Astrocyte (in vitro differentiated cells and primary cell): ENCODE measurements at places on chromosomes 3 and 15.

- H3K27me3 ChIP-seq = no peaks in the 10 kb centered on the region
- no peak for DNase-seq
- H3K27ac ChIP-seq = no peak overlapping the region
- H3K36me3 ChIP-seq = peaks cover 3% of the 10 kb centered on the region
- no peaks in the 10 kb centered on the region for H3K4me1 ChIP-seq
Observed at GRCh38 chr15:75214293-75215096, 12.8 kb downstream of the C15orf39 start.

GRCh38 chr15:97037080-97037479, 706.6 kb downstream of the NR2F2 start:
- H3K27me3 ChIP-seq = no peaks in the 10 kb centered on the region
- peak; percentile 39 for DNase-seq
- no peaks in the 10 kb centered on the region for H3K36me3 ChIP-seq
- H3K27ac ChIP-seq = no peak overlapping the region
- peaks cover 3% of the 10 kb centered on the region for H3K4me1 ChIP-seq
- no peak overlapping the region for H3K4me3 ChIP-seq

- DNase-seq = no peak
- H3K4me1 ChIP-seq = no peaks in the 10 kb centered on the region
- no peak overlapping the region for H3K27ac ChIP-seq
- H3K36me3 ChIP-seq = no peaks in the 10 kb centered on the region
Observed at GRCh38 chr3:165883863-165884478, 46.7 kb upstream of the BCHE start.

GRCh38 chr3:59443618-59444293, 393.9 kb upstream of the CFAP20DC start:
- H3K27ac ChIP-seq = no peak overlapping the region
- no peak overlapping the region for H3K4me3 ChIP-seq
- no peaks in the 10 kb centered on the region for H3K36me3 ChIP-seq

GRCh38 chr15:31782951-31783350, 247.4 kb upstream of the CHRNA7 start:
- H3K4me3 ChIP-seq = no peak overlapping the region
- no peaks in the 10 kb centered on the region for H3K4me1 ChIP-seq
- no peak overlapping the region for H3K27ac ChIP-seq
- H3K36me3 ChIP-seq = no peaks in the 10 kb centered on the region

DNA sequence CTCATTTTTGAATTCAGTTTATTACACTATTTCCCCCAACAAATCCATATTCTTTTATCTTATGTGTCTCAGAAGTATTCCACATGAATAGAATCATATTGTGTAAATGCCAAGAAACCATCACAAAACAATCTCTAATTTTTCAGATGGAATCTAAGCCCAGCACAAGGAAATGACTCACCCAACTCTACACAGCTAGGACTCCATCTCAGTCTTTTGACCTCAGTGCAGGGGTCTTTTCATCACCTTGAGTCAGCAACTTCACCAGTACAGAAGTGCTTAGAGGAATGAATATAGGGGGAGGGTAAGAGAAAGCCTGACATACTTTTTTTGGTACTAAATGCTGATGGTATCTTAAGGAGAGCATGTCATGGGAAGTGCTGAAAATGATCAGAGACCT, 169.3 kb upstream of the LRRN1 start:
- H3K4me3 ChIP-seq = no peak overlapping the region
- H3K36me3 ChIP-seq = no peaks in the 10 kb centered on the region
- no peaks in the 10 kb centered on the region for H3K27me3 ChIP-seq
- no peaks in the 10 kb centered on the region for H3K4me1 ChIP-seq
- DNase-seq = peak; percentile 84
- H3K27ac ChIP-seq = no peak overlapping the region

DNA sequence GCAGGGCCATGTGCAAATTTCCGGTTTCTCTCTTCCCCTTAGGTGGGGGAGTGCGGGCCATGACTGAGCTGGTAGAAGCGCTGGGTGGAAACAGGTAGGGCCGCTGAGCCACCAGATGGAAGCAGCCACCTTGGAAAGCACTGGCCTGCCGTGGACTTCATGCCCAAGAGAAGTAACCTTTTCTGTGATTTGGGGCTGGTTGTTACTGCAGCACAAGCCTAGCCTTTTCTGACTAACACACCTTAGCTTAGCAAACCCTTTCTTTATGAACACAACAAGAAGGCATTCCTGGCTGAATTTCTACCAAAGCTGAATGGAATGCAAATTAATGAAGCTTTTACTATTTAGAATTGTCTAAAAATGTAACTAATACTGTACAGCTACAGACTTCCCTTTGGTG, 149.6 kb upstream of the UBE2E1 start:
- peaks cover under 1% of the 10 kb centered on the region for H3K4me1 ChIP-seq
- H3K27ac ChIP-seq = no peak overlapping the region
- no peak overlapping the region for H3K4me3 ChIP-seq
- no peaks in the 10 kb centered on the region for H3K27me3 ChIP-seq
- no peaks in the 10 kb centered on the region for H3K36me3 ChIP-seq
